Endothelial cell of umbilical vein (primary cell): ENCODE measurements at places on chromosomes 12 and 14. TPM values are rescaled to one million over a fixed set of nuclear protein-coding genes. Genes with fewer than 3 reads are reported as not detected.

DNA sequence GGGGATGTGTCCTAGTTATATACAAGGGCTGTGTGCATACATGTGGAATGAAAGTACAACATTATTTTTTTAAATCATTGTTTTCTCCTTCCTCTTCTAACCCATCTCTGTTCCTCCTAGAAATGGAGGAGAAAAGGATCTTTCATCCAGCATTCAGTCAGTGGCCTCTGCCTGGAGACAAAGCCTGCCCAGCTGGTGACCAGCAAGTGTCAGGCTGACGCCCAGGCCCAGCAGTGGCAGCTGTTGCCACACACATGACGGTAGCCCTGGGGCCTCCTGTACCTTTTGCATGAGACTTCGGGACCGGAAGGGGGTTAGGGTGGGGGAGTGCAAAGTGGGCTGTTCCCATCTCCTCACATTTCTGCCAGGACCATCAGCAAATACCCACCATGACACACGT is 46.2 kb downstream of the ERH start:
- no peak for DNase-seq

DNA sequence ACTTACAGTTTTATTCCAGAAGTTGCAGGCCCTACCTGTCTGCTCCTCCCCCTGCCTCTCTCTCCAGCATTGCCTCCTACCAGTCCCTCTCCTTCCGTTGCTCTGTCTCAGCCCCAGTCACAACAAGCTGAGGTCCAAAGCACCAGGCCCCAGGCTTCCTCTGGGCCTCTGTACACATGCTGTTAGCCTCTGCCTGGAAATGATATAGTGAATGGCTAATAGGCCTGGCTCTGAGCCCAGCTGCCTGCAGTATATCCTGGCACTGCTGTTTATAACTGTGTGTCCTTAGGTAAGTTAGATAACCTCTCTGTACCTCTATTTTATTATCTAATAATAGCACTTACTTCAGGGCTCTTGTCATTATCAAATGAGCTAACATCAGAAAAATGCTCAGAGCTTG is 114.9 kb upstream of the PWP1 start:
- peak; percentile 66 for DNase-seq

DNA sequence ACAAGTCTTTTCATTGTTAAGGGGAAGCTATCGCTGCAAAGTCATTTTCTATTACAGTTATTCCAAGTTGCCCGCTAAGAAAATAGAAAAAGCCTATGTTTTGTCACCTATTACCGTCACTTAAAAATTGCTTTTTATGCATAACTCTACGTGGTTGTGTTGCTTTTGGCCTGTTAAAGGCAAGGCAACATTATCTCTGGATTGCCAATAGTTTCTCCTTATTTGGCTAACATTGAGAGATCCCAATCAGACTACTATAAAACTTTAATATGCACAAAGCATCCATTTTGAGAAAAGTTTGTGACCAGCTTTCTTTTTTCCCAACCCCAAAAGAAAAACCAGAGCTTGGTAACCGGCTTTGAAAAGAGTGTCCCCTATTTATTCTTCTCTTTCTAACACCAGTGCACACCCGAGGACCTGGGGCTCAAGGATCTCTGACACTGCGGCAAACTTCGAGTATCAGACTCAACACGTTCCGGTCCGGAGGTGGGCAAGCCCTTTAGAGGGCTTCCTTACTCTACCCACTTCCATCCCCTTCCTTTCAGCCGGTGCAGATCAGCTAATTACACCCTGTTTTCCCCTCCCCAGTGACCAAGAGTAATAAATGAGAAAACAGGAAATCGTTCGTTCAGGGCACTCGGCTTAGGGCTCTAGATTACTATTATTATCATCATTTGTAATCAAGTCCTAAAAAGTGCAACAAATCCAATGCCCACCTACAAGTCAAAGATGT is 1.2 kb downstream of the PPP1R12A start:
- DNase-seq = peak; percentile 59

DNA sequence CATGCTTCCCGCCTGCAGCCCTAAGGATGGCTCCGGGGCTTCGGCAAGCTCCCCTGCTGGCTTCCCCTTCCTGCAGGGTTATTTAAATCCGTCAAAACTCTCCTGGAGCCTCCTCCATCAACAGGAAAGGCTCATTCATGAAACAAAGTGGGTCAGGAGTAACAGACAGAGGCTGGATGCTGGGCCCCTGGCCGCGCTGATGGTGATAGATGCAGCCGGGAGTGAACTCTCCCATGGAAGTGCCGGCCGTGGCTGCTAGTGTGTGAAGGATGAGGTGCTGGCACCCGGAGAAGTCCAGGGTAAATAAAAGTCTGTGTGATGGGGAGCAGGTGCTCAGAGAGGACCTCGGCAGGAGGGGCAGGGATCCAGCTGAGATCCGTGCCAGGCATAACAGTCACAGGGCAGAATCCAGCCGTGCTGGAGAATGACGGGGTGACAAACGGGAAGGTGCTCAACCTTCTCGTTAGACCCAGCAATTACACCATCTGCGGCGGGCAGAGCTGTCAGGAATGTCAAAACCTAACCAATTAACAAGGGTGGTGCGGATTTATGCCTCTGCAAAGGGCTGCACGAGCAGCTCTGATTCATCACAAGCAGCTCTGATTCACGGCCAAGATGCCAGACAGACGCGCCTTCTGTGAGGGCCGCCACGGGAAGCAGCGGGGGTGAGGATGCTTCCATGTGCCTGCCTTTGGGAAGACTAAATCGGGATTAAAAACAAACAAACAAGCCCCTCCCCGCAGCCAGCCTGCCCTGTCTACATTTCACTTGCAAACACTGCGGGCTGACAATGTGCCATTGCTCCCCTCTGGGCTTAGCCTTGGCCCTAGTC is 55.6 kb downstream of the SYNE3 start:
- DNase-seq = peak; percentile 52

GRCh38 chr12:45601390-45601789 is 128.1 kb upstream of the ARID2 start:
- no peak for DNase-seq

DNA sequence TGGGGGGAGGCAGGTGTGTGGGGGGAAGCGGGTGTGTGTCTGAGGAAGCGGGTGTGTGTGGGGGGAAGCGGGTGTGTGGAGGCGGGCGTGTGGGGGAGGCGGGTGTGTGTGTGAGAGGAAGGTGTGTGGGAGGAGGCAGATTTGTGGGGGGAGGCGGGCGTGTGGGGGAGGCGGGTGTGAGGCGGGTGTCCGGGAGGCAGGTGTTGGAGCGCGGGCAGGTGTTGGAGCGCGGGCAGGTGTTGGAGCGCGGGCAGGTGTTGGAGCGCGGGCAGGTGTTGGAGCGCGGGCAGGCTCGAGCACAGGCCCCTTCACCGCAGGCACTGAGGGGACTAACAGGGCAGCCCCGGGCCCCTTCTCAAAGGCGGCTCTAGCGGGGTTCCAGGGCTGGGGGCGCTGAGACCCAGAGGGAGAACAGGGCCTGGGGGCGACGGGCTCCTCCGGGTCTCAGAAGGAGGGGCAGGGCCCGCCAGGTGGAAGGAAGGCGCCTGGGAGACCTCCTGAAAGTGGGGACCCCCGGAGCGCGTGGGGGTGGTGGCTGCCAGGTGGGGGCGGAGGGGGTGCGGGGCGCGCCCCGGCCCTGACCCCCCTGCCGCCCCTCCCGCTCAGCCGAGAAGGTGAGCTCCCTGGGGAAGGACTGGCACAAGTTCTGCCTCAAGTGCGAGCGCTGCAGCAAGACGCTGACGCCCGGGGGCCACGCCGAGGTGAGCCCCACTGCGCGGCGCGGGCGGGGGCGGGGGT is 3.2 kb downstream of the CRIP2 start:
- DNase-seq = no peak

DNA sequence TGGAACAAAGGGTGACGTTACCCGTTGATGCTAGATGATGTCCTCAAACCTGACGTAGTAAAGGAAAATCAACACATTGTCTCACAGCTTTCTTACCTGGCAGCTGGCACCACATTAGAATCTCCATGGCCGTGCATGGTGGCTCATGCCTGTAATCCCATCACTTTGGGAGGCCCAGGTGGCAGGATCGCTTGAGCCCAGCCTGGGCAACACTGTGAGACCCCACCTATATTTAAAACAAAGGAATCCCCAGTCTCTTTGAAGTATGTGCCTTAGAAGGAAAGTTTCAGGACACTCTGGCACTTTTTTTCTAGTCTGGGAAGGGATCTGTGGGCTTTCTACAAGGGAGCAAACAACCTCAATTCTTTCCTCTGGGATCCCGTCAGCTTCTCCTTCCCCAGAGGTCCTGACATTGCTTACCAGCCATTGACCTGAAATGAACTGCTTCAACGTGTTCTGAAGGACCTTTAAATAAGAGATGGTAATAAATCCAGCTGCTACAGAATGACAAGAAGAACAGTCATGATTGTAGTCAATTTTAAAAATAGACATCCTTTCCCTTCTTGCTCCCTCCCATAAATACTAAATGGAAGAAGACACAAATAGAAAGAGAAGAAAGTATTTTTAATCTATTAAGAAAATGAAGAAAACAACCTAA is 33.7 kb upstream of the TTC7B start:
- no peak for DNase-seq

DNA sequence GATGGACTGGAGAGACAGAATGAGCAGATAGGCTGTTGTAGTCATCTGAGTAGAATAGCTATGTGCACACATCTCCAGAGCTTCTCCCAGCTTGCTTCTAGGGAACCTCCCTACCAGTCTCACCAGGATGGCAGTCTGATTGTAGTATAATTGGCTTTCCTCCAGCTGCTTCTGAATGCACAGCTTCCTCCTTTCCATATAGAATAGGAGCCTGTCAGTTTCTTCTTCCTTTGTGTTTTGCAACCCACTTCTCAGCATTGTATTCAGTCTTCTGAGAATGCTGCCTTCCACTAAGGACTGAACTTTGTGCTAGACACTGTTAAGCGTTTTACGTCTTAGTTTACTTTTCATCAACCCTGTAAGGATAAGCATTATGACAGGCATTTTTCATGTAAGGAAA is 2.2 kb upstream of the CSAD start:
- peak; percentile 26 for DNase-seq

- no peak for DNase-seq
Observed at GRCh38 chr14:71319666-71320065, 412.4 kb downstream of the PCNX1 start.

GRCh38 chr14:87065366-87065765 is 927.6 kb downstream of the GALC start:
- no peak for DNase-seq

GRCh38 chr12:48996794-48997718 is 2.1 kb downstream of the DDN start:
- peak; percentile 67 for DNase-seq

DNA sequence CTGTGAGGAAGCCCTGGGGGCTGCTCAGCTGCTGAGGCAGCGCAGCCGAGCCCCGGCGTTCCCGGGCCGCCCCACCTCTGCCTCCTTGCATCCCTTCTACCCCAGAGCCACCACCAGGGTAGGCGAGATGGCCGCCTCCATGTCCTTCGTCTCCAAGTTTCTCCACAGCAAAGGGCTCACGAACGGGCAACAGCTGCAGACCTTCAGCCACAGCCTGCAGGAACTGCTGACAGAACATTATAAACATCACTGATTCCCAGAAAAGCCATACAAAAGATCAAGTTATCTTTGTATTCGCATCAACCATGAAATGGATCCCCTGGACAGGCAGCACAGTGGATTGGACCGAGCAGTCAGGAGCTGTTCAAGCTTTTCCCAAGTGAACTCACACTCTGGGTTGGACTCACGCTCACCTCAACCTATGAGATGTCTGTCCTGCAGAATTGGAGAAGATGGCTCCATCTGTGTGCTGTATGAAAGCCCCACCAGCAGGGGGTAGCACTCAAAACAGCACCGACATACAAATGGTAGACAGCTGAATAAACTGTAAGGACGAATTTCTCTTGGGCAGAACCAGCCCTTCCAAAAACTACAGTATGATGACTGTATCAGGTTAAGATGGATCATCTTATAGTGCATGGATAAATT is 19.4 kb upstream of the A2M start:
- peak; percentile 11 for DNase-seq

DNA sequence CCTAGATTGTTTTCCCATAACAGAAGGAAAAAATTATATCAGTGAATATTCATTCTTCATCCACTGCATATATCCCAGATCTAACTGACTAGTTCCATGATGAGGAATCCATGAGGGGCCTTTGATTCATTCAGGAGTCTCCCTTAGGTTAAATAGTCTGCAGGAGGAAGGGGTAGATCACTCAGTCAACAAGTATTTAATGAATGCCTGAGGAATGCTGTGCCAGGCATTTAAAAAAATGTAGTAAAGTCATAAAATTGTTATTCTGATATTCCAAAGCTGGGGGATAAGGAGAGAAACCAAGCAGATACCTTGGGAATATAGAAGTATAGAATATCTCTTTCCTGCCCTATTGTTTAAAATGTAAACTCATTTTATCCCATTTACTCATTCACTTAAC is 216.2 kb upstream of the CAND1 start:
- DNase-seq = no peak

GRCh38 chr12:62522984-62523383 is 56.4 kb downstream of the MON2 start:
- no peak for DNase-seq

Gene KCNMB4
- total RNA-seq = 0.97 and 2.1 TPM in 2 replicates

Gene TMTC1
- total RNA-seq = 5.1 and 5.4 TPM in 2 replicates

Gene WIF1
- total RNA-seq = not detected in 2 replicates

Gene DNAJC22
- total RNA-seq = 1.1 and 1.3 TPM in 2 replicates

Gene PRKCH
- 101 and 103 TPM in 2 replicates for total RNA-seq

Gene PROX2
- not detected in 2 replicates for total RNA-seq

Gene GDF11
- total RNA-seq = 18.7 and 19.8 TPM in 2 replicates

Gene FIGNL2
- total RNA-seq = 2.4 and 2.5 TPM in 2 replicates

Gene PMCH
- 1.1 and 1.8 TPM in 2 replicates for total RNA-seq
